Immature natural killer cell (primary cell): ENCODE measurements at places on chromosomes 7 and 10.

DNA sequence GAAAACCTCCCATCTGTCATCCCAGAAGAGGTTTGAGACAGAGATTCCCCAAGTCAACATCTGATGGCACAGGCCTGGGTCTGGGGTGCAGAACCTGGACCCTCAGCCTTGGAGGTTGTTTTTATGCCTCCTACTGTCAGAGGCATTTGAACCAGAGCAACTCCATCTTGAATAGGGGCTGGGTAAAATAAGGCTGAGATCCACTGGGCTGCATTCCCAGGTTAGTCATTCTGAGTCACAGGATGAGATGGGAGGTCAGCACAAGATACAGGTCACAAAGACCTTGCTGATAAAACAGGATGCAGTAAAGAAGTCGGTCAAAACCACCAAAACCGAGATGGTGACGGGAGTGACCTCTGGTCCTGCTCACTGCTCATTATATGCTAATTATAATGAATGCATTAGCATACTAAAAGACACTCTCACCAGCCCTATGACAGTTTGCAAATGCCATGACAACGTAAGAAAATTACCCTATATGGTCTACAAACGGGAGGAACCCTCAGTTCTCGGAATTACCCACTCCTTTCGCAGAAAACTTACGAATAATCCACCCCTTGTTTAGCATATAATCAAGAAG lies 92.0 kb downstream of the ITGA8 start:
- no peak overlapping the region for H3K27ac ChIP-seq
- no peak for DNase-seq
- peaks cover 2% of the 10 kb centered on the region for H3K27me3 ChIP-seq
- no peaks in the 10 kb centered on the region for H3K36me3 ChIP-seq
- no peak overlapping the region for H3K4me3 ChIP-seq

DNA sequence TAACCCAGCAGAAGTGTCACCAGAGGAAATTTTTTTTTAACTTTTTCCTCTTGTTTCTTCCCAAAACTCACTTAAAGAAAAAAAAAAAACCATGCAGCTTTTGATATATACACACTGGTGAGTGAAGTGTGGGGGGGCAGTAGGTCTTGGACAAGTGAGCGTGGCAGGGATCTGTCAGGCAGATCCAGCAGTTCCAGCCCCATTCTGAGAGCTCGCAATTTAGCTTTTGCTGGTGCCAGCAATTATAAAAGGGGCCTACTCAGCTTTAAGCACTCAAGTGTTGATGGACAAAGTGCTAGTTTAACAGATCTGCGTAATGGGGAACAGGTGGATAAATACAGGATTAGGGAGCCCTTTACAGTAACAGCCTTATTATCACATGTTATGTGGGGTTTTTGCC lies 619.2 kb upstream of the GALNT17 start:
- H3K27ac ChIP-seq, result no peak overlapping the region
- no peaks in the 10 kb centered on the region for H3K36me3 ChIP-seq
- H3K27me3 ChIP-seq, result peaks cover 2% of the 10 kb centered on the region
- no peak for DNase-seq
- no peaks in the 10 kb centered on the region for H3K4me1 ChIP-seq

DNA sequence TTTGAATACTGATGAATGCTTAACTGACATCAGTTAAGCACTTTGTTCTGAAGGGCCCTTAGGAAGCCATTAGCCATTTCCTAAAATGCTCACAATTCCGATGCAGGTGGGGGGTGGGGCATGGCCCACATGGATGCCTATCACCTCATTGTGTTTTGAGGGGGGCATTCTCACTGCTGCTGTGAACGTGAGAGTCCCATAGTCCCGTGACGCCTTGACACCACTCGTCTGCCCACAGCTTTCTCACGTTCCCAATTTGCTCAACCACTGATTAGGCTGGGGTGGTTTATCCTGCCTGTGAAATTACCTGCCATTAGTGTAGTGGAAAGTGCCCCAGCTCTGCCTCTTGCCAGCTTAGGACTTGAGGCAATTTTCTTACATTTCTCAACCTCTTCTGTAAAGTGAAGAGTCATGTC lies 31.9 kb downstream of the DUSP5 start:
- peak overlapping the region; percentile 18 for H3K27ac ChIP-seq
- DNase-seq, result peak; percentile 60
- peaks cover 6% of the 10 kb centered on the region for H3K27me3 ChIP-seq
- H3K4me3 ChIP-seq, result peak overlapping the region; percentile 58

- H3K4me3 ChIP-seq, result no peak overlapping the region
- H3K27ac ChIP-seq, result no peak overlapping the region
- H3K36me3 ChIP-seq, result no peaks in the 10 kb centered on the region
- peaks cover 6% of the 10 kb centered on the region for H3K4me1 ChIP-seq
Observed at GRCh38 chr10:104291439-104291951, 22.5 kb downstream of the GSTO2 start.

DNA sequence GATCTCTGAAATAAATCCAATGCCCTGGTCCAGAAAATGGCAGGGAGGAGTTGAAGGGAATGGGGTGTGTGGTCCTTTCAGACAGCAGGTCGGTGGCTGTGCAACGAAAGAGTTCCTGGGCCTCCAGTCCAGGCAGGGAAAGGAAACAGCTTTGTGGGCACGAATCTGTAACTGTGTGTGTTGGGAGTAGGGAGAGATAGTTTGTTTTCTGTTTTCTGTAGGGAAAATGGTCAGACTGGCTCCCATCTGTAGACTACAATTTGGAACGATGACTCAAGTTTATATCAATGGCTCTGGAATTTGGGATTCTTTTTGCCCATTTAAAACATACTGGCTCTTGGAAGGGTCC lies 2.6 kb upstream of the HOXA9 start:
- H3K27me3 ChIP-seq, result peaks cover 85% of the 10 kb centered on the region
- peak overlapping the region; percentile 70 for H3K4me3 ChIP-seq
- peaks cover 72% of the 10 kb centered on the region for H3K4me1 ChIP-seq
- peaks cover 5% of the 10 kb centered on the region for H3K36me3 ChIP-seq

- no peak overlapping the region for H3K4me3 ChIP-seq
- no peaks in the 10 kb centered on the region for H3K27me3 ChIP-seq
- H3K36me3 ChIP-seq, result no peaks in the 10 kb centered on the region
- no peak overlapping the region for H3K27ac ChIP-seq
Observed at GRCh38 chr7:68107968-68108367, 1111.3 kb downstream of the TYW1 start.

DNA sequence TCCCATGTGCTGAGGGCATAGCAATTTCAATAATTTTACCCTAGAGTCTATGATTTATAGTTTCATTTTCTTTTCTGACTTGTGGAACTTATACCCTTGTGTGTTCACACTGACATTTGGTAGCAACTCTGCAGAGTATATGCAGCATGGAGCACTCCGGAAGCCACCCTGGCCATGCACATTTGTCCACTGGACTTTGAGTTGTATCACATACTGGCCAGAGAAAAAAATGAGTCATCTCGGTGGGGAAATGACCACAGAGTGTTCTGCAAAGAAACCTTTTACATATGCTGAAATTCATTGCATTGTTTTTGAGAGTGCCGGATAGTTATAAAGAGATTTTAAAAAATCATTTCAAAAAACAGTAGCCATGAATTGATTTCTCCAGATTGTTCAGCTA lies 164.8 kb upstream of the COBL start:
- H3K4me3 ChIP-seq, result no peak overlapping the region
- no peak overlapping the region for H3K27ac ChIP-seq
- H3K4me1 ChIP-seq, result no peaks in the 10 kb centered on the region
- DNase-seq, result no peak

- DNase-seq, result no peak
- H3K27me3 ChIP-seq, result no peaks in the 10 kb centered on the region
- no peak overlapping the region for H3K4me3 ChIP-seq
Observed at GRCh38 chr10:70890917-70891431, 2.6 kb upstream of the PCBD1 start.

DNA sequence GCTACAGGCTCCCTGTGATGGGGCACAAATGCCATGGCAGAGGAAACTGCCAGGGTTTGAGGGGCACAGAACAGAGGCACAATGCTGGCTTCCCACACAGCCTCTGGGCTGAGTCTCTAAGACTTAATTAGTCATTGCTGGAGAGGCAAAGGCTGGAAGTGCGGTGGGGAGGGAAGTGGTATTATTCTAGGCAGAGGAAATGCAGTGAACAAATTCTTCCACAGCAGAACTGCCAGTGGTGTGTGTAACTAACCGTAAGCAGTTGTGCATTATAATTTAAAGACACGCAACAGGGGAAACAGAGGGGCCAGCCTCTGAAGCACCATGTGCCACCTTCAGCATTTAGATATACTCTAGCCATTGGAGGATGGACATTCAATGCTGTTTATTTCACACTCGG lies 12.8 kb downstream of the ICA1 start:
- no peak for DNase-seq
- H3K27me3 ChIP-seq, result peaks cover 3% of the 10 kb centered on the region
- H3K4me3 ChIP-seq, result no peak overlapping the region
- H3K36me3 ChIP-seq, result no peaks in the 10 kb centered on the region

DNA sequence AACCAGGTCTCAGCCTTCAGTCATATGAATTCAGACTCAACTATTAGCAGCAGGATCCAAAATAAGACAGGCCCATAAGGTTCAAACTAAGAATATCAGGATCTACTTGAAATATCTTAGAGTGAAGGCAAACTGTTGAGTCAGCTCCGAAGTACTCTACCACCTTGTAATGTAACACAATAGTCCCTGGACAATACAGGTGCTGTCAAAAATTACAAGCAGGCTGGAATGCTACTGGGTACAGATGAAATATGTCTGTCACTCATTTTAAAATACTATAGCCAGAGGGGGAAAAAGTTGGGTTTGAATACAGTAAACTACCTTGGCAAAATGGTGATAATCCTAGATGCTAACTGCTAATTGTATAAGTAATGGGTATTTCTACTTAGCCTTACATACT lies 6.8 kb downstream of the PAXIP1 start:
- no peaks in the 10 kb centered on the region for H3K4me1 ChIP-seq
- H3K4me3 ChIP-seq, result no peak overlapping the region
- H3K36me3 ChIP-seq, result peaks cover 15% of the 10 kb centered on the region
- H3K27ac ChIP-seq, result no peak overlapping the region
- DNase-seq, result no peak

- DNase-seq, result no peak
- peaks cover 2% of the 10 kb centered on the region for H3K27me3 ChIP-seq
- no peak overlapping the region for H3K27ac ChIP-seq
- no peak overlapping the region for H3K4me3 ChIP-seq
- no peaks in the 10 kb centered on the region for H3K36me3 ChIP-seq
Observed at GRCh38 chr10:113179265-113179664, 229.2 kb downstream of the TCF7L2 start.

GRCh38 chr10:119807960-119808697 lies 64.5 kb downstream of the MCMBP start:
- peaks cover 9% of the 10 kb centered on the region for H3K4me1 ChIP-seq
- no peak overlapping the region for H3K4me3 ChIP-seq
- no peak overlapping the region for H3K27ac ChIP-seq
- H3K27me3 ChIP-seq, result no peaks in the 10 kb centered on the region
- no peak for DNase-seq
- H3K36me3 ChIP-seq, result peaks cover 19% of the 10 kb centered on the region

DNA sequence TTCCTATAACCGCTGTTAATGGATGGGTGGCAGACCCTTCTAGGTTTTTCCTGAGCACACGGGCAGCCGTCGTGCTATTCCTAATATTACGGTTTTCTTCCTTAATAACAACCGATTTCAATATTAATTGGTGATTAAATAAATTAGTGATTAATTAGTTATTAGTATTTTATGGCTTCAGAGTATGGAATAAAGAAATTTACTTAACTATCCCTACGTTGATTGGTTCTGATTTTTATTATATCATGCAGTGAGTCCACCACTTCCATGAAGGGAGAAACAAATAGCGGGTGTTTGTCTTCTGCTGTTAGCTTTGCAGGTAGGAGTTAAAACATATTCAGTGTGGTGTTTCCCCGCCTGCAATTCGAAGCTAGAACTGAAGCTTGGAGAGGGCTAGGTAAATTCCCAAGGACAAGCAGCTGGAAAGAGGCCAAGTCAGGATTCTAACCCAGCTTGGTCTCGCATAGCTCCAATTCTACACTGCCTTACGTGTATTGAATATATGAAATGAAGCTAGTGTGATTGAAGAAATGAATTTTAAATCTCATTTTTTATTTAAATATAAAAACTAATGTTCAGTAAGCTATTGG lies 928 bp upstream of the CSTF2T start:
- H3K27me3 ChIP-seq, result peaks cover 18% of the 10 kb centered on the region
- peak overlapping the region; percentile 100 for H3K4me3 ChIP-seq
- peaks cover 11% of the 10 kb centered on the region for H3K36me3 ChIP-seq

DNA sequence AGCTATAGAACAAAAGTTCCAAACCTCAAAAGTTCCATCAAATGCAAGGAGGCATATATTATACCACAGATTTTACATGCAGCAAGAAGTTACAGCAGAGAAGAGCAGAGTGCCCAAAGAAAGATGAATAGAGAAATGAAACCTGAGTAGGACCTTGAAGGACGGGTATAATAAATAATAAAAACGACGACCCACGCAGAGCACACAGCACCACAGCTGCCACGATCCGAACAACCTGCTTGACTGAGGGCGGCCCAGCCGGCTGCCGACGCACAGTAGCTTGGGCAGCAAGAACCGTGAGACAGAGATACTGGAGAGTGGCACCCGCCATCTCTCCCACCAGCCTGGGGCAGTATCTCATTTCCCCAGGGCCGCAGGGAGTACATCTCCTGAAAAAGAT lies 79.0 kb downstream of the HIPK2 start:
- H3K36me3 ChIP-seq, result peaks cover 9% of the 10 kb centered on the region
- DNase-seq, result no peak
- H3K27me3 ChIP-seq, result peaks cover 7% of the 10 kb centered on the region
- no peak overlapping the region for H3K4me3 ChIP-seq
- peaks cover 53% of the 10 kb centered on the region for H3K4me1 ChIP-seq
- peak overlapping the region; percentile 26 for H3K27ac ChIP-seq

DNA sequence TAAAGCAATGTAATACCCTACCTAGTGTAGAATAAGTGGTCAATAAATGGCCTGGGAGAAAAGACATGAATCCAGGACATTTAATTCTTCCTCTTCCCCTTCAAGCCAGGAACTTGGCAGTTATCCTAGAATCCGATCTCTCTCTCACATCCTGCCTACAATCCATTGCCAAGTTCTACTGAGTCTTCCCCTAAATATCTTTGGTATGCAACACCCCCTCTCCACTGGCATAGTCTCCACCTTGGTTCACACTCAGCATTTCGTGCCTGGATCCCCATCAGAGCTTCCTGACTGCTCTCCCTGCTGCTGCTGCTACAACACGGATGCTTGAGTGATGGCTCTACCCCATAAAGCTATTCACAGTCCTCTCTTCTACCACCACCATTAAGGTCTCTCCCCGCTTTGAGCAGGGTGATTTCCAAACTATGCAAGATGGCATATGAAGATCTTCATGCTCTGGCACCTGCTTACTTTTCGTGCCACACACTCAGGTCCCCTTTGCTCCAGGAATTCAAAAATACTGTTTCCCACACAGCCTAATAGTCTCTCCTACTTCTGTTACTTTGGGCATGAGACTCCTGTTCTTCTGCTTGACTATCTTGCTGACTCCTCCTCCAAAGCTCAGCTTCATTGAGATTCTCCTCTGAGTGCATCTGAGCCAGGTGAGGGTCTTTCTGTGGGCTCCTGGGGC lies 4.8 kb downstream of the ANK3 start:
- H3K4me1 ChIP-seq, result no peaks in the 10 kb centered on the region
- H3K4me3 ChIP-seq, result no peak overlapping the region
- H3K27ac ChIP-seq, result no peak overlapping the region
- no peak for DNase-seq
- peaks cover 2% of the 10 kb centered on the region for H3K27me3 ChIP-seq

GRCh38 chr7:116630932-116631671 lies 40.9 kb upstream of the MET start:
- H3K27me3 ChIP-seq, result no peaks in the 10 kb centered on the region
- H3K27ac ChIP-seq, result no peak overlapping the region
- no peak for DNase-seq
- no peak overlapping the region for H3K4me3 ChIP-seq
- H3K4me1 ChIP-seq, result no peaks in the 10 kb centered on the region
- H3K36me3 ChIP-seq, result no peaks in the 10 kb centered on the region
